ENCODE measurements at places on chromosomes 4 and X. TPM values are rescaled to one million over a fixed set of nuclear protein-coding genes. Genes with fewer than 3 reads are reported as not detected.

The ACE2 gene
- polyA plus RNA-seq = 32.4 TPM

GRCh38 chr4:23235628-23236390, 543.1 kb downstream of the GBA3 start:
- no peak for DNase-seq

GRCh38 chr4:54296548-54297203, 67.6 kb downstream of the PDGFRA start:
- DNase-seq = no peak

DNA sequence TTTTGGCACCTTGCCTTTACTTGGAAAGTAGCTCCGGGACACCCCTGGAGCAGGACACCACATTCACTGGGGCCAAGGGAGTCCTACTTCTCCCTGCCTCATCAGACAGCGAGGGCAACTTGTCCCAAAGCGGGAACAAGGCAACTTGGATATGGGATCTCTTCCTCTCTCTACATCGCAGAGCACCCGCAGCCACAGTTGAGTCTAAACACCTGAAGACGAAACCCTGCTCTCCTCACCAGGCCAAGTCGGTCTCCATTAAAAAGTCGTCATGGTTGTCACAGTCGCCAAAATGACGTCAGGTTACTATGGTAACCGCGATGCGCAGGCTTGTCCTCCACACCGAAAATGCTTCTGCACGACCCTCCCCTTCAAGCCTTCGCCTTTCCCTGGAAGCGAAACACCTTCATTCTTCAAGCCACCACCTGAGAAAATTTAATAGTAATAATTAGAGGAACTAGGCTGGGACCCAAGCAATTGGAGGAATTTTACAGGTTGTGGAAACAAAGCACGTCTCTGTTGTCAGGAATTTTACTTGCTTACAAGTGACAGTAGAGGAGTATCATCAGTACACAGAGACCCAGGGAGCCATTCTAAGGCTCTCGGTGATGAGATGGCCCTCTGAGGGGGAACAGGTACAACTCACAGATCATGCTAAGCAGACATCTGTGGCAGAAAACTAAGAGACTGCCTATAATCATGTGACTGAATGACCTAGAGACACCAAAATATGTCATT, 30.5 kb upstream of the TCEAL4 start:
- peak; percentile 93 for DNase-seq

- DNase-seq = no peak
Observed at GRCh38 chr4:154471526-154472331, 19.9 kb downstream of the DCHS2 start.

DNA sequence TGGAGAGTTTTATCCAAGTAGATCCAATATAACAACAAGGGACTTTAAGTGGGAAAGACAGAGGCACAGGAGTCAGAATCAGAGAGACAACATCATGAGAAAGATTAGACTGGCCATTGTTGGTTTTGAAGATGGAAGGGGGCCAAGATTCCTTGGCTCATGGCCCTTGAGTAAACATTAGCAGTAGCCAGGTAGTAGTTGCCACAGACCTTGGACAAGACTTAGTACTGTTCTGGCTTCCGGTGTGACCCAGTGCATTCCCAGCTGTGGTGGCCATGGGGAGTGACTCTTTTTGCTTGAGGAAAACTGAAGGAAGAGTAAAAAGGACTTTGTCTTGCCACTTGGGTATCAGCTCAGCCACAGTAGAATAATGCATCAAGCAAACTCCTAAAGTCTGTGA, 462.2 kb upstream of the CPXCR1 start:
- DNase-seq = no peak

DNA sequence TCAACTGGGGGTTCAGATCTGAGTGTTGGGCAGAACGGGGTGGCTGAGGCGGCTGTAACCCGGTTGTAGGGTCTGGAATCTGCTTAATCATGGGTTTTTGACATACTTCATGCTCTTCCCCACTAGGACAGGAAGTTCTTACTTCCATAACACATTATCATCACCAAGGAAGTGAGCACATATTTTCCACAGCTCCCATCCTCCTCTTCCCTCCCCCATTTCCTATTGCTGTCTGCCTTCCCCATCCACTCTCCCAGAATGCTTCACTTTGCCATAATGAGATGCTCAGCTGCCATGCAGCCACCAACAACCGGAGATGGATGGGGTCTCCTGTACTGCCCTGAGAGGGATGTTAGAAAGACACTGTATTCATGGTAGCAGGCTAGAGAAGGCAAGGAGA, 6.4 kb upstream of the DCUN1D4 start:
- DNase-seq = peak; percentile 40

GRCh38 chrX:8730812-8731558, 952 bp downstream of the ANOS1 start:
- DNase-seq = peak; percentile 28

DNA sequence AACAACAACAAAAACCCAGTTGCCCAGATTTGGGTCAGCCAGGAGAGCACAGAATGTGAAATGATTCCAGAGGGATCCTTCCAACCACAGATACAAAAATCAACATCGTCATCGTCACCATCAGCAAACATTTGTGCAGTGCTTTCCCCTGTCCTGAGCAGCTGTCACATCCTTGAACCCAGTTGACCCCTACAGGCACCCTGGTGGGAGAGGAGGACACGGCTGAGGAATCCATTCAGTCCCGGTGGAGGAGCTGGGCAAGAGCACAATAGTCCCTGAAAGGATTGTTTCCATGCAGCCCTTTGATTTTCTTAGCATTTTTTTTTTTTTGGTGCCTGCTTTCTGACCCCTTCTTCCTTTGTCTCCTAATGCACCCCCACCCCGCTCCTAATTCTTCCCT, 37.1 kb upstream of the STX18 start:
- no peak for DNase-seq
